Fibroblast of the aortic adventitia (primary cell): ENCODE measurements at places on chromosomes 1 and 21.
A peak's percentile ranks its signal among the peaks of the same experiment; 100 is the strongest.

DNA sequence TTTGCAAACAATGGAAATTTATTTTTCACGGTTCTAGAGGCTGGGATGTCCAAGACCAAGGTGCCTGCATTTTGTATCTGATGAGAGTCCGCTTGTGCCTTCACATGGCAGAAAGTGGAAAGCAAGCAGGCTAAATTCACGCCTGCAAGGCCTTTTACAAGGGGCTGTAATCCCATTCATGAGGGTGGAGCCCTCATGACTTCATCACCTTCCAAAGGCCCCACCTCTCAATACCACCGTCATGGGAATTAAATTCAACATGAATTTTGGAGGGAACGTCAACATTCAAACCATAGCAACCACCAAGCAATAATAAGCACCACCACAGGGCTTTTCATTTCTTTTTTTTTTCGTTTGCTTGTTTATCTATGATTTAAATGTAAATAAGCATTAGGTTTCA is 115.3 kb downstream of the C1orf21 start:
- DNase-seq = no peak

- DNase-seq = no peak
Measured at GRCh38 chr1:243927381-243927780, 77.3 kb upstream of the AKT3 start.

DNA sequence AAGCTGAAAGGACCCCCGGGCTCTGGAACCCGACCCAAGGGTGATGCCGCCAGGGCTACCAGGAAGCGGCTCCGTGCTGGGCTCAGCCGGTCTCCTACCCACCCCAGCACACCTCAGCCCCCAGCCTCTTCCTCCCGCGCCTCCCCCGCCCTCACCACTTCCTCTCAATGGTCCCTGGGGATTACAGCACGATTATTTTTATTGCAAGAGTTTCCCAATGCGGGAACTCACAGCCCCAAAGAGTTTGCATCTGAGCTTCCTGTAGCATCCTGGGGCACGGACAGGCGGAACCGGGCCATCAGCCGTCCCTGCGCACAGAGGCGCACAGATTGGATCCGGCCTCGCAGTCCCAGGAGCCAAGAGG is 8.7 kb upstream of the SLX9 start:
- peak; percentile 64 for DNase-seq

DNA sequence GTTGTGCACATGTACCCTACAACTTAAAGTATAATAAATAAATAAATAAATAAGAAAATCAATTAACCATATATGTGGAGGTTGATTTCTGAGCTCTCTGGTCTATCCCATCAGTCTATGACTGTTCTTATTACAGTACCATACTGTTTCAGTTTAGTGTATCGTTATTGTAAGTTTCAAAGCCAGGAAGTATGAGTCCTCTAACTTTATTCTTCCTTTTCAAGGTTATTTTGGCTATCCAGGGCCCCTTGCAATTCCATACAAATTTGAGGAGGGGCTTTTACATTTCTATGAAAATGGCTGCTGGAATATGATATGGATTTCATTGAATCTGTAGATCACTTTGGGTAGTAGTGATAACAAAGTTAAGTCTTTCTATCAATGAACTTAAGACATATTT is 96.9 kb upstream of the BCL9 start:
- no peak for DNase-seq

DNA sequence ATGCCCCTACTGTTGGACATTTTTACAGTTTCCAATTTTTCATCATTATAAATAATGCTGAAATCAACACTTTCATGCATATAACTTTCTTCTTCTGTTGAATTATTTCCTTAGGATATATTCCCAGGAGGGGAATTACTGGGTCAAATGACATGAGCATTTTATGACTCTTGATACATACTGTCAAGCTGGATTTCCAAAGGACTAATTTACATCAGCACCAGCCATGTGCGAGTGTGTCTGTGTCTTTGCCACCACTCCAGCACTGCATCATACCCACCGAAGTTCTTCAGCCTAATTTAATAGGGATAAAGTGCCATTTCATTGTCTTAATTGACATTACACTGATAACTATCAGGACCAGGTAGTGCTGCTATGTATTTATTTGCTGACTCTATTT is 146.7 kb downstream of the CSMD2 start:
- no peak for DNase-seq

GRCh38 chr1:235775246-235775860 is 91.4 kb downstream of the LYST start:
- no peak for DNase-seq

DNA sequence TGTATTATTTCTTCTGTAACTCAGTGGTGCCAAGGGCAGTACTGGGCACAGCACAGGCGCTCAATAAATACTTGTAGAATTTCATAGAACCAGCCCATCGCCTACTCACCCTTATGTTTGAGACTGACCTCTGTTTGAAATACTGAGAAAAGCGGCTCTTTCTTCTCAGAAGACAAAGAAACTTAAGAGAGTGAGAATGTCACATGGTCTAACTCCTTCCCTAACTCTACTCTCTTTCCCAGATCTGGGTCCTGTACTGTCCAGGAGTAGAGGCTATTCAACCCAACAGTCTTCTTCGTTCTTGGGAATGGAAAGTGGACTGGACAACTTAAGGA is 4.2 kb downstream of the IGSF8 start:
- DNase-seq = no peak

DNA sequence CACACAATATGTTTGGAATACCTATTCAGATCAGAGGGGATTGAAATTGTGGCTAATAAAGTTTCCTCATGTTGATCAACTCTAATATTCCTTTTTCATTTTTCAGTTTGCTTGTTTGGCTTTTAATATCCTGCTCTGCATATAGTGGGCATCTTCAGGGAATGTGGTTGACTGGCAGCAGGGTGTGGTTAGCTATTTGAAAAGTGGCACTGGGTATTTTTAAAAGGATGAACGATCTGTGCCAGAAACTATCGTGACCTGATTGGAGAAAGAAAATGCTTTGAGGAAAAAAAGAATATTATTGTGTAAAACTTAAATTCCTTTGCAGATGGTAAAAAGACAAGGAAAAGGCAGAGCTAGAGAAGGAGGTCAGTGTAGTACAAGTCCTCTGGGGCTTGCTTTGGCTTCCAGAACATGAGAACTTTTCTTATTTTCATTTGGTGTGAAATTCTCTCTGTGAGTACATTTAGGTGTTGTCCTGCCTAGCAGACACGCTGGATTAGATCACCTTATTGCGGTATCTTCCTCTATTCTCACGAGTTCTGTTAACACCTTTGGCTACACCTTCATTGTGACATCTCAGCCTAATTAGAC is 329.7 kb upstream of the SNX7 start:
- DNase-seq = peak; percentile 27

GRCh38 chr1:18319099-18319498 is 161.6 kb upstream of the KLHDC7A start:
- DNase-seq = no peak

GRCh38 chr1:100806601-100807000 is 87.1 kb downstream of the VCAM1 start:
- DNase-seq = no peak

GRCh38 chr1:50893466-50893865 is 66.6 kb downstream of the FAF1 start:
- DNase-seq = no peak

DNA sequence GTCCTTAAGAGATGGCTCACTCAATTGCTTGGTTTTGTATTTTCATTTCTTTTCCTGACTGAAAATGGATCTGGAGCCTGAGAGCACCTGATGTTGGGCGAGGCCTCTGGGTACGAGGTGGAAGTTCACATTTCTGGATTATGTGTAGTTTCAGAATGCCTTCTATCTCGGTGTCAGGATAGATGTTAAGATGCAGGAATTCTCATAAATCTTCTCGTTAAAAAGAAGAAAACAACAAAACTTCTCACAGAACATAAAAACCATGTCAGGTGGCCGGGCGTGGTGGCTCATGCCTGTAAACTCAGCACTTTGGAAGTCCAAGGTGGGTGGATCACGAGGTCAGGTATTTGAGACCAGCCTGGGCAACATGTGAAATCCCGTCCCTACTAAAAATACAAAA is 101.8 kb downstream of the RHOU start:
- no peak for DNase-seq

GRCh38 chr1:87130438-87130837 is 198.2 kb upstream of the LMO4 start:
- DNase-seq = no peak

DNA sequence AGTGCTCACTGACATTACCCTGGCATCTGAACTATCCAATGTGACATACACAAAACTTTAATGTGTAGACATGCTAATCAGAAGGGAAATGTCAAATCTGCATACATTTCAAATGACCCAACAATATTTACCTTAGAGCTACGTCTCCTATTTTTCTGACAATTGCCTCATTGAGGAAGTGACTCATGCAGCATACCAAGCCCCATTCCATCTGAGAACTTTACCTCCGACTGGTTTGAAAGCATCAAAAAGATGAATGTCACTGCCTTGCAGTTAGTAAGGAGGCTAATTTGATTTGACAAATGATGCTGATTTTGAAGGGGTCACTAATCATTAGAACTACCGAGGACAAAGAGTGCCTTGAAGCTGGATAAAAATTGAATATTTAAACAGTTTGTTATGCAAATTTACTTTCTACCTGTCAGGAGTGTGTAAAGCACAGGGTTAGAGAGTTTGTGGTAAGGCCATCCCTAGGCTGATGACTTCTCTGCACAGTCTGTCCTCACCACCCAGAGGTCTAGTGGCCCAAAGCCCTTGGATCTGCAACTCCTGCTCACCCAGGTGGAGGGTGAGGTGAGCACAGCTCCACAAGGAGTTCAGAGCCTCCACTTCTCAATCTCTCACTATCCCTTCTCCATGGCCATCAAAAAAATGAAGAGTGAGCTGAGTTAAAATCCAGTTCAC is 500.3 kb upstream of the C1orf87 start:
- DNase-seq = peak; percentile 64

DNA sequence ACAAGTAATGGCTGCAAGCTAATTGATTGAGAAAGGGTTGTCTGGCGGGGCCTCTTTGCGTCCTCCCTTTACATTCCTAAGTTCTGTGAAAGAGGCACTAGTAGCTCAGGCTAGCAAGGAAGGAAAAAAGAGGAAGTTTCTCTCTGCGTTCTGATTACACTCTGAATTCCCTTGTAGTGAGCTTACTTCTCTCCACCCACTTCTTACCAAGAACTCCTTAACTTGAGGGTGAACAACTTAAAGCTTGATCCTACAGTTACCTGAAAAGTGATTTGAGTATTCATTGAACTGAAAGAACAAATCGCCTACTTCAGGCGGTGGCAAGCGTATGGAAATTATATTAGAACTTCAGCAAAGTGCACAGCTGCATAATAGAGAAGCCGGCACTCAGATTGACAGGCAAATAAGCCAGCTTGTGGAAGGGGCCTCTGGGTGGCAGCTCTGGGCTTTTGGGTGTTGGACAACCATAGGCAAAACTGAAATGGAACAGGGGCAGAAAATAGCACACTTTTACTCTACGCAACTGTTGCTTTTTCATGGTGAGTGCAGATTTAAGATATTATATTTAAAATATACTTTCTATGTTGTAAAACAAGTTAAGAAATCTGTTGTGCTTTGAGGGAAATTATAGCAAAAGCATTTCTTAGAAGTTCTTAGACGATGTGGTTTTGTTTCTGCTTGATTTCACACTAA is 464.5 kb downstream of the USP25 start:
- peak; percentile 88 for DNase-seq

GRCh38 chr1:236072001-236072400 is 7.1 kb upstream of the NID1 start:
- no peak for DNase-seq

- DNase-seq = no peak
Measured at GRCh38 chr1:243902100-243902499, 52.1 kb upstream of the AKT3 start.

GRCh38 chr1:33098371-33098770 is 17.4 kb downstream of the AZIN2 start:
- DNase-seq = peak; percentile 55

- DNase-seq = no peak
Measured at GRCh38 chr1:161502181-161502580, 3.1 kb upstream of the FCGR2A start.

DNA sequence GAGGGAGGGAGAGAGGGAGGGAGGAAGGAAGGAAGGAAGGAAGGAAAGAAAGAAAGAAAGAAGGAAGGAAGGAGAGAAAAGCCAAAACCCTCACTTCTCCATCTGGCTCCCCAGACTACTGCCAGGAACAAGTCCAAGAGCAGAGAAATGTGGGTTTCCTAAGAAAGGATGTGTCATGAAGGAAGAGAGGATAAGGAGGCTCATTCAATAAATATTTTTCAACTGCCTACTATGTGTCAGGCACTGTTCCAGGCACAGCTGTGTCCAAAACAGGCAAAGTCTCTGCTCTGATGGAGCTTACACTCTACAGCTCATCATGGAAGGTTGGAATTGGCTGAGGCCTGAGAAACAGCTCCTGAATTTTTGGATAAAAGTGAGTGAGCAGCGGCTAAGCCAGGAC is 42.6 kb upstream of the ATP2B4 start:
- DNase-seq = peak; percentile 66

DNA sequence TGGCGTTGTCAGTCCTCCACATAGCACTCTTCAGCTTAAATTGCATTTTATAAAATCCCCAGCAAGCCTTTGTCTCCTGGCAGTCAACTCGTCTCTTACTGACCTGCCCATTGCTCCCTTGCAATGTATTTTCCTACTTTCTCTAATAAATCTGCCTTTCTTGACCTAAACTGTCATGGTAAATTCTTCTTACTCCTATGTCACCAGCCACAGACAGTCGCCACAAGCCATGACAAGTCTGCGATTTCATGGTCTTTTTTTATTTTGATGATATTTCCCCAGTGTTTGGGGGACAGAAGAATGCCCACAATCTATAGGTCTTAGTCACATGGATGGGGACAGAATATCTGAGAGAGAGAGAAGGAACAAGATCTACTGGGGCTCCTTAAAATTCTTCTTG is 8.4 kb downstream of the IFNAR2 start:
- no peak for DNase-seq

GRCh38 chr1:185239861-185240260 is 77.2 kb downstream of the IVNS1ABP start:
- no peak for DNase-seq

- no peak for DNase-seq
Measured at GRCh38 chr1:18179009-18179408, 71.4 kb downstream of the IGSF21 start.

DNA sequence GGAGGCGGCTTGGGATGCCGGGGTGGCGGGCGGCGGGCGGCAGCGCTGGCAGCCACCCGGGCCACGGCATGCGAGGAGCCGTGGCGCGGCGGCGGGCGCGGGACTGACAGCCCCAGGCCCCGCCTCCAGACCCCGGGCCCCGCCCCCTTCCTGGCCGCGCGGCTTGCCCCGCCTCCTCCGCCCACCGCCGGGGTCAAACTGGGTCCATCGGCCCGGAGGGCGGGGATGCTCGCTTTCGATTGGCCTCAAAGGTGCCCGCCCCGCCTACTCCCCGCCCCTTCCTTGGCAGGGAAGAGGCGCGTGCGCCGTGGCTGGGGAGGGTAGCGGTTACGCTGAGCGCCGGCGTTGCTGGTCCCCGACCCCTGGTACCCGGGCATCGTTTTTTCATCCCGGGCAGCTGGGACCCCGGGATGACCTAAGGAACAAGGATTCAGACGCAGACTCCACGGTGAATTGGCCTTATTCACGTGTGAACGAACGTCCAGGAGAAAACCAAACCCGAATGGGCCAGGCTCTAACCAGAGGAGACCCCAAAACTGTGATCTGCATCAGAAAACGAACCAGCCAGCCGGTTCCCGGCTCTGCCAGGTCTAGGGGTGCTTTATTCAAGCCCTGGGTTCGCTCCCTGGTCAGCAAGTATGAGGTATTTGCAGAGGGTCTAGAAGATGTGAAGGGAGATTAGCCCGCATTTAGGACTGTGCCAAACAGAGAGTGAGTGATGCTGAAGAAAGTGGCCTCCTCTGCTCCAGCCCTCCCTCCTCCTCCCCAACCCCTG is 117.2 kb upstream of the GUCA2B start:
- peak; percentile 87 for DNase-seq
